ENCODE measurements at places on chromosomes 1 and 21.

GRCh38 chr1:57361516-57361915 is 62.3 kb downstream of the DAB1 start:
- DNase-seq = no peak

DNA sequence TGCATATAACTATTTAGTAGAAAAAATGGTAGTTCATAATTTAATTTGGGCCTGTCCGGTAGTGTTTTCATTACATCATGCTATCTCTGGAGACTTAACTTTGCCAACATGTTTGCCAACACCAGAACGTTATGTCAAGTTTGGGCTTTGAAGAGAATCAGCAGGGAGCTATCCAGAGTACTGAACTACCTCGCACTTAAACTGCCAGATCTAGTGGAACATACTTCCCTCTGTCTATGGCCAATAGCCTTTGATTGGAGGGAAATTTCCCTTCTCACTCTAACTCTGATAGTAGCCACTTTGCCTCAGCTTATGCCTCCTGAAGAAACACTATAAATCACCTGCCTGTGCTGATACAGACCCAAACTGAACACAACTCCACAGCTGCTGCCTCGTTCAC is 10.0 kb downstream of the LRRC53 start:
- no peak for DNase-seq

GRCh38 chr1:25137106-25137505 is 95.2 kb downstream of the SYF2 start:
- no peak for DNase-seq

DNA sequence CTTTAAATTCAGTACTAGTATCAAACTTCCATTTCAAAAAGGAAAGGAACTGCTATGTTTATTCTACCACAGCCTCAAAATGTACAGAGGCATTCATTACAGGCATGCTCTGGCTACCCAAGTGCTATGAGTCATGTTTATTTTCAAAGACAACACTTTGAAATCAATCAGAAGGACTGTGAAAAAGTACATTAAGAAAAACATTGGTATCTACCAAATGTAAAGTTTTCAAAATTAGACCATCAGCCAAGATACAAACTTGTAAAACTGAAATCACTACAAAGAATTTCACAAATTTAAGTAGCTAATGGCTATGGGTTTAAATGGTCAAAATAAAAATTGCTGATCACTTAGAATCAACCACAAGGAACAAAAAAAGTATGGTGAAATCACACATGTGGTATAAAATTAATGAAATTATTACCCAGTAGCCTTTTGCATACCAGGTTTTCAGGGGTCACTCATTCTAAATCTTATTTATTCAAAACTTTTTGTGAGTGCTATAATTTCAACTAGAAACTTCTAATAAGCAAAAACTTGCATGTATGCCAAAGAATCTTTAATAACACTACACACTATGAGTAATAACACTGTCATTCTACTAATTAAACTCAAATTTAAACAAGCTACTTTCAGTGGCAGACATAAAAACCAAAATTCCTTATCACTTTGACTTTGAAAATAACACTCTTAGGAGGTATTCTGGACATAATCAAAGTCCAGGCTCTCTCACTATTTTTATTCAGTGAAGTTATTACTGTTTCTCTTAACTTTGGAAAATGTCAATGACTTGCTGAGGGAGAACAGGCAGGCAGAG is 49.2 kb downstream of the ENAH start:
- DNase-seq = no peak

GRCh38 chr1:19401535-19401889 is 83.8 kb downstream of the CAPZB start:
- no peak for DNase-seq

- DNase-seq = no peak
Observed at GRCh38 chr1:17611991-17612390, 72.5 kb downstream of the ARHGEF10L start.

- DNase-seq = no peak
Observed at GRCh38 chr1:91776068-91776794, 109.7 kb downstream of the TGFBR3 start.

- DNase-seq = no peak
Observed at GRCh38 chr1:41802532-41803501, 115.9 kb downstream of the HIVEP3 start.

GRCh38 chr1:32199717-32200072 is 700 bp upstream of the CCDC28B start:
- no peak for DNase-seq

- DNase-seq = no peak
Observed at GRCh38 chr1:29282924-29283803, 46.8 kb downstream of the PTPRU start.

DNA sequence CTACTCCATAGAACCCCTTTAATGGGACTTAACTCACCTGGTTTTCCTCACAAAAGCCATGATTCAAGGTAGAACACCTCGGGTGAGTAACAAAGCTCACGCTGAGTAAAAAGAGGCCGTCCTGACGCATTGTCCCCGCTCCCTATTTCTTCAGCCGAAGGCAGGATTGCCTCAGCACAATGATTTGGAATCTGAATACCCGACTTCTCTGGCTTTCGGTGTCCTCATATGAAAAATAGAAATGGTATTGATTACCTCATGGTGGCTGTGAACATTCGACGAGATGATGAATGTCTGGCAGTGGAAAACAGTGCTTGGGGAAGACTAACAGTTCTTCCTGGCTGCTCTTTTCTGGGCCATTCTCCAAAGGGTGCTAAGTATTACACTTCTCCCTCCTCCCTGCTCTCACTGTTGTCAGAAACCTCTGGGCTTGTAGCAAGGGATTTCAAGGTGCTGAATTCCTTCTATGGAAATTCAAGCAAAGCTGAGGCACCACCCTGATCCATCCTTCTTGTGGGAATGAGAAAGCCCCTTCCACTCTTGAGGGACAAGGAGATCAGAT is 148.3 kb downstream of the C1orf94 start:
- no peak for DNase-seq

DNA sequence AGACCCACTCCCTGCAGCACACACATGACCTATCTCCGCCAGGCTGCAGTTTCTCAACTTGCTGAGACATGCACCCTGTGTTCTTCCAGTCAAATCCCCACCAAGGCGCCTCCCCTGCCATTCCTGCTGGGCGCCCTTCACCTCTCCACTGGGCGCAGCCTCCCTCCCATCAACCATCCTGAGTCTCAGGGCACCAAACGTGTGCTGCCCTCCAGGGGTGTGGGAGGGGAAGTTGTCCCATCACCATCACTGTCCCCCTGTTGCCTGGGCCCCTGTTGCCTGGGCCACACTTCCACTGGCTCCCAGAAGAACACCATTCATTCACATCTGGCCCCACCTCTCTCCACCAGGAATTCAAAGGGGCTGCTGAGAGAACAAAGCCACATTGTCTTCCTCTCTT is 44.9 kb upstream of the EFHD2 start:
- DNase-seq = no peak

DNA sequence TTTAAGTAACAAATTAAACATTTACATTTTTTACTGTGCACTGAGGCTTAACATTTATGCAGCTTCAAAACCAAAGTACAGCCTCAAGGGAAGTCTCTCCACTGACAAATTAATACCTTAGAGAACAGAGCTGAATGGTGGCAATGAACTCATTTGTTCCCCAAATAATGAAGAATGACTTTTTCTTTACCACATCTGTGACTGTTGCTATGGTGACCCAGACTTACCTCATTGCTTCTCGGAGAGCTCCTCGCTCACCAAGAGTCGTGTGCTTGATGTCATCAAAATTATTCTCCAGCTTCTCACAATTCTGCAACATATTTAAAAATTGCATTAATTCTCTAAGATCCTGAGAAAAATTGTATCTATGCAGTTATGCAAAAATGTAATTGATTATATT is 92.9 kb downstream of the DPYD start:
- no peak for DNase-seq

DNA sequence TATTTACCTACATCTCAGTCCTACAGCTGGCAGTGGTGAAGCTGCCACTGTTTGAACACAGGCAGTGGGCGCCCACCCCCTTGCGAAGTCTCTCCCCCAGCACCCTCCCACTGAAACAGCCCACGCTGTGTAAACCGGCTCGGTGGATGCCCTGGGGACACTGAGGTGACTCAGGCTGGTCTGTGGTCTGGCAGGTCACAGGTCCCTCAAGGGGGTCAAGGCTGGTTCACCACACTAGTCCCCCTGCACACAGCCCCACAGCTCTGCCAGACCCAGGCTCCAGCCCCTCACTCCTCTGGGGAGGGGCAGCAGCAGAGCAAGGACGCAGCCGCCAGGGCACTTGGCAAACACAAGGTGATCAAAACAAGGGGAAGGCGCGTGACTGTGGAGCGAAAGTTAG is 7.6 kb downstream of the CHD5 start:
- DNase-seq = no peak

DNA sequence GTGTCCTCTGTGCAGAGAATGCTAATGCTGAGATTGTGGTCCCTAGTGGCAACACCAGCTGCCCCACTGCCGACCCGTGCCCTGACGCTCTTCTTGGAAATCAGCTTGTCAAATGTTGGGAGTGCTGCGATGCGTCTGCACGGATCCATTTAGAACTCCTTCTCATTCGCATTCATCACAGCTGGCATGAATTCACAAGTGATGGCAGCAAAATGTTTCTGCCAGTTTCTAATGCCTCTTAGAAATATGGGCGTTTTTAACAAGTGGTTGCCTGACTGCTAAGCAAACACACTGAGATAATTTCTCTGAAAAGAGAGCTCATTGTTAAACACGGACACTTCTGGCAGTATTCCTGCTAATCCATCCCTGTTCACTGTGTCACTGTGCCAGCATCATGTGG is 131.9 kb upstream of the KCNJ6 start:
- no peak for DNase-seq

DNA sequence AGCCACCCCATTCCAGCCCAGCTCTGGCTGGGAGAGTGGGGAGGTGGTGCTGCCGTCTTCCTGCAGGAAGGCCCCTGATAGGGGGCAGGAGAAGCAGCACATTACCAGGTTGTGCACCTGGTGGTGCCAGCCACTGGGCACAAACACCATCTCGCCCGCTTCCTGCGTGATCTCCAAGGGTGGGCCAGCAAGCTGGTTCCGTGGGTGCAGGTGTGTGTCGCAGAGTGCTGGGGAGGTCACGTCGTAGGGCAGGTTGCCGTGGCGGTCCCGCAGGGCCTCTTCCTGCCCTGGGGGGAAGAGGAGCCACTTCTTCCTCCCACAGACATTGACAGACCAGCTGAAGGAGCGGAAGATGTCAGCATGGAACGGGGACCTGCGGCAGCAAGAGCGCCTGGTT is 1.8 kb downstream of the JMJD4 start:
- DNase-seq = no peak

DNA sequence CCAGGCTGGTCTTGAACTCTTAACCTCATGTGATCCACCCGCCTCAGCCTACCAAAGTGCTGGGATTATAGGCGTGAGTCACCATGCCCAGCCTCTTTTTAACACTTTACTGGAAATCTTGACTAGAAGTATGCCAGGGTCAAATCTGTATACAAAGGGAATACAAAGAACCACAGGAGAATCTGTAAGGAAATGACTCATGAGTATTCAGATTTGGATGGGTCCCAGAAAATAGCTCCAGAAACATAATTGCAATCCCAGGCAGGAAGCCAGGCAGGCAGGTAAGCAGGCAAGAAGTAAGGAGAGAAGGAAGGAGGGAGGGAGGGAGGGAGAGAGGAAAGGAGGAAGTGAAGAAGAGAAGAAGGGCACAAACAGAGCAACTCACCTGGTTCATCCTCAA is 22.8 kb upstream of the TIAM1 start:
- DNase-seq = no peak

GRCh38 chr1:229448354-229448753 is 14.5 kb upstream of the ACTA1 start:
- no peak for DNase-seq

DNA sequence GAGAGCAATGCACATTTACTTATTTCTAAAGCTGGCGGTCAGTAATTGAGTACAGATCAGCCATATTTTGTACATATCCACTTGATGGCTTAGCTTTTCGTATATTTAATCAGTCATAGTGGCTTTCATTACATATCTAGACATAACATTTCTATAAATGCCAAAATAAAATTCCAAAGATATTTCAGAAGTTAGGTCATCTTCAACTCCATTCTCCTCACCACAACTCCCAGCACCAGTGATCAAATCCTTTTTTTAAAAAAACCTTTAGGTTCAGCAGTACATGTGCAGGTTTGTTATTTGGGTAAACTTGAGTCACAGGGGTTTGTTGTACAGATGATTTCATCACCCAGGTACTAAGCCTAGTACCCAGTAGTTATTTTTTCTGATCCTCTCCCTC is 53.9 kb upstream of the GNG4 start:
- no peak for DNase-seq

GRCh38 chr1:117290890-117291289 is 76.4 kb upstream of the MAN1A2 start:
- DNase-seq = no peak

DNA sequence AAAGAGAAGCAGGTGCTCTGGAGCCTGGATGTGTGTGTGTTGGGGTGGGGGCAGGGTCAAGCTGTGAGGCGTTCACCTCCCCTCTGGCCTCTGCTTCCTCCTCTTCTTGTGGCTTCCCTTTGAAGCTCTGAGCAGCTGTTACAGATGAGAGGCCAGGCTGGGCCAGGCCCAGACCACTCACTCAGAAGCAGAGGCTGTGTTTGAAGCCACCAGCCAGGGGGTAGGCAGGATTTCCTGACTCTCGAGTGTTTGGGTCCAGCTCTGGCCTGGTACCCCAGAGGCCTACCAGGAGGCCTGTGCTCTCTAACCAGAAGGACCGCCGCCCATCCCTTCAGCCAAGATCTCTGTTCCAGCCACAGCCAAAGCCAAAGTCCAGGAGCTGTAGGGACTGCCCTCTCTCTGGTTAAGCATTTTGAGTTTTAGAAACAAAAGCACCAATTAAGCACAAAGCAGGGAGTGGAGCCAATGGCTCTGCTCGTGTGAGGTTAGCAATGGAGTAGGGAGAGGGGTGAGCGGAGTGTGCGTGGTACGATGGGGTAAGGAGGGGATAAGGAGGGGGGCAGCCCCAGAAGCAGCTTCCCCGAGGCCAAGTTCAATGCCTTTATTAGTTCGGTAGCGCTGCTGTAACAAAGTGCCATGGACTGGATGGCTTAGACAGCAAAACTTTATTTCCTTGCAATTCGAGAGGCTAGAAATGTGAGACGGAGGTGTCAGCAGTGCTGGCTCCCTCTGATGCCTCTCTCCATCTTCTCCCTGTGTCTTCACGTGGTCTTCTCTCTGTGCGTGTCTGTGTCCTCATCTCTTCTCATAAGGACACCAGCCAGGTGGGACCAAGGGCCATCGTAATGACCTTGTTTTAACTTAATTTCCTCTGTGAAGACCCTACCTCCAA is 20.5 kb downstream of the RCSD1 start:
- DNase-seq = no peak

DNA sequence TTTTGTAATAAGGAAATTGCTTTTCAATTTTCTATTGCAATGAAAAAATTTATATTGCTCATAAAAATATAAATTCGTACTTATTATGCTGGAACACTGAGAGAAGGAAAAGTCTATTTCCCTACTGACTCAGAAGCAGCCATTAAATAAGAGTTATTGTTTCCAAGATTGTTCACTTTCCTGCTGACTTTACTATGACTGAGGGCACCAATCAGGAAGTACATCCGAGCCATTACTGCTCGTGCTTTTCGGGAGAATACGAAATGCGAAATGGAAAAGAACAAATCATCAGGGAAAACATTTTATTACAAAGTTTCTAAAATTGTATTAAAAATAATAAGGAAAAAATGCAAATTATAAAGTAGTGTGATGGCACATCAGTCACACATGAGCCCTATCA is 204.8 kb downstream of the AKT3 start:
- no peak for DNase-seq
